ENCODE measurements at places on chromosomes 16 and 17. TPM values are rescaled to one million over a fixed set of nuclear protein-coding genes. Genes with fewer than 3 reads are reported as not detected.

GRCh38 chr16:3580251-3580651, 3.0 kb upstream of the NLRC3 start:
- DNase-seq, result no peak

DNA sequence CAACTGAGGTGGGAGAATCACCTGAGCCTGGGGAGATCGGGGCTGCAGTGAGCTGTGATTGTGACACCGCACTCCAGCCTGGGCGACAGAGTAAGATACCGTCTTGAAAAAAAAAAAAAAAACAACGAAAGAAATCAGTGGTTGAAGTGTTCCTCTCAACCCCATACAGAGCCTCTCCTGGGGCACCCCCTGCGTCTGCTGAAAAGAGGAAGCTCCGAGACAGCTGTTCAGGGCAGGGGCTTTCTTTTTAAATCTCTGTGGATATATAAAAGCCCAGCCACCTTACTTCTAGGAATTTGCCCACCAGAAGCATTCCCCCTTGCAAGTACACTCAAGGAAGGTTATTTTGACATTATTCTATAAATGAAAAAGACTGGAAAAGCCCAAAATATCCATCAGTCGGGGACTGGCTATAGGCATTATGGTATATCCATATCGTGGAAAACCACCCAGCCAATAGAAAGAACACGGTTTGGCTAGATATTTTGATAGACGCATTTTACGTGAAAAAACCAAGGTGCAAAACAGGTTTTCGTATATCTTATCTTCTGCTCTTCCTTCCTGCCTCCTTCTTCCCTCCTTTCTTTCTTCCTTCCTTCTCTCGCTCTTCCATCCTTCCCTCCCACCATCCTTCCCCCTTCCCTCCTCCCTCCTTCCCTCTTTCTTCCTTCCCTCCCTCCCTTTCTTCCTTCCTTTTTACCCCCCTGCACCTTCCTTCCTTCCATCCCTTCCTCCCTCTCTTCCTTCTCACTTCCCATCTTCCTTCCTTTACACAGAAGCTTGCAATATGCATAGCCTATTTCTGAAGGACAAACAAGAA, 9.2 kb upstream of the CCL22 start:
- DNase-seq, result no peak

DNA sequence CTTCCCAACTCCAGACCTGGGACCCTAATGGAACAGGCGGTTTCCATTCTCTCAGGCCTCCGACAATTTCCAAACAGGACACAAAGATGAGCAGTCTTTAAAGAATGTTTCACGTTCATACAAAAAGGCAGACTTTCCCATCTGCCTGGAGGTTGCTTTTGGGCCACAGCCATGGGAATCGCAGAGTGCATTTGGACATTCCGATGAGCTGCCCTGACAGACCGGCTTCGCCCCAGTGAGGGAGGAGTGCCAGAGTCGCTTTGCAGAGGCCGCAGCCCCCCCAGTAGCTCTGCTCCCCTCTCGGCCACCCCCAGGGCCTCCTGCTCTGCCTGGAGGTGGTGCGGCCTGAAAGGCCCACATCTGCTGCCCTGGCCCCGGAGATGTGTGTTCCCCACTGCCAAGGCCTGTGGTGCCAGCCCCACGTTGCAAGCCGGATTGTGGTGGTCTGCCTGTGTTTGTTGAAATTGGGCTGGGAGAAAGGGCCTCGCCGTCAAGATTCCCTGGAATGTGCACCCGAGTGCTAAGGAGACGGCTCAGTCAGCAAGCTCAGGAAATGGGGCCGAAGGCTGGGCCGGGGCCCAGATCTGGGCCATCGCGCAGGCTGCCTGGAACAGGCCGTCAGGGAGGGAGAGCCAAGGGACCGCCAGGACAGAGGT, 89.8 kb downstream of the C16orf95 start:
- DNase-seq, result no peak

DNA sequence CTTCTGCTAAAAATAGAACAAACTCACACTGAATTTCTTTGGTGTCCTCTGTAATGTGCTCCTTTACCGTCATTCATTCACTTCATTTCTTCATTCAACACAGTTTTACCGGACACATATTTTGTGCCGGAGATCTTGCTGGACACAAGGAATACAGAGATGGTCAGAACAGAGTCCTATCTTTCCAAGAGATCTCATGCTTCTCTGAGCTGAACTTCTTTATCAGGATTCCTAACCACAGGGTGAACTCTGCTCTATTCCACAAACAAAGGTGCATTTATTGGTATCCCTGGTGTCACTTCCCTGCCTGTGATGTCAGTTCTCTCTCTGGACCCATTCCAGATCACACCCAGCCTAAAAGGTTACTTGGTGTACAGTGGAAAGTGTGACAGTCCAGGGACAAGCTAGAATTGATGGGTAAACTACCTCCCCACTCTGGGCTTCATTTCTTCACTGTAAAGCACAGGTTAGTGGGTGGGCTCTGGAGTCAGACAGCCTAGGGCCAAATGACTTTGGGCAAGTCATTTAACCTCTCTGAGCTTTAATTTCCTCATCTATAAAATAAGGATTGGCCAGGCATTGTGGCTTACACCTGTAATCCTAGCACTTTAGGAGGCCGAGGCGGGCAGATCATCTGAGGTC, 4.2 kb downstream of the IFI35 start:
- DNase-seq, result no peak

DNA sequence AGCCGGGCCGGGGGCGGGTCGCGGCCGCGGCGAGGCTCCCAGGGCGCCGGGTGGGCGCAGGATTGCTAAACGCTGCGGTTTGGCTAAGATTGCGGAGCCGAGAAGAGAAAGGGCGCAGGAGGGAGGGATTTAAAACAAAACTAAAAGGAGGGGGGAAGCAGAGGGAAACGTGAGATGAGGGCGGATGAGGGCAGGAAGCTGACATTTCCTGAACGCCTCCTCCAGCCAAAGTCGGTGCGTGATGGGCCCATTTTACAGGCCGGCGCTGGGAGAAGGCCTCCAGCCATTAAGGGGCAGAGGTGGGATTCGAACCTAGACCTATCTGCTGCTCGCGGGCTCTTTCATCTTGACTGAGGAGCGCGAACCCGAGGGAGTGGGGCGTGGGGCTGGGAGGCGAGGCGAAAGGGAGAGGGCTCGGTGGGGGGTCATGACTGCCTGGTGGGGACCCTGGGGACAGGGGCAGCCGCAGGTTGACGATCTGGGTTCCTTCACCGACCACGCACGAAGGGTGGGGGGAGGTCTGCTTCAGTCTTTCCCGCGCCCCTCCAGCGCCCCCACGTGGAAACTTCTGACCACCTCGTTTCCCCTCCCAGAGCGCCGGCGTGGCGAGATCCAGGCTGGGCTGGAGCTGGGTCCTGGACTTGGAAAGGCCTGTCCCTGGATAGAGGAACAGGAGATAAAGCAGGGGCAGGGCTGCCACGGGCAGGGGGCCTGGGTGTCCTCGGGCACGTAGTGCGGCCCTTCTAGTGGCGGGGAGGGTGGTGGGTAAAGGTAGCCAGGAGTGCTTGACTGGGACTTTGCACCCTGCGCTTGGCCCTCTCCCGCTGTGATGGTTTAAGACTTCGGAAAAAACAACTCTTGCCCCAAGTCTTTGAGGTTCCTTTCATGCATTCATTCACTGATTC, 3.8 kb upstream of the TAC4 start:
- DNase-seq, result peak; percentile 78

DNA sequence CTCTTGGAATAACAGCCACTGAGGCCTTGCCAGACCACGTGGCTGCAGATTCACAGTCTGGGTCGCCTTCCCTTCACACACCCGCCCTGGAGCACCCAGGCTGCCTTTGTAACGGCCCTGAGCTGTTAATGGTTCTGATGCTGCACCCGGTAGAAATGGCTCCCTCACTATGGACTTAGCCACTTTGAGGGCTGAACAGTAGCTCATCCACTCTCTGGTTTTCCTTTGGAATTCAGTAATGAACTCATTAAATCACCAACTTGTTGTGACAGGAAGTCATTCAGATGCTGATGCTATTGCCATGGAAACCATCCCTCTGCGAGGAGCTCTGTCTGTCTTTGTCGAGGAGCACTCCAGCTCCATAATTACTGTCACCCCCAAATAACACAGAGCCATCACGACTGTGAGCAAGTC, 59.2 kb downstream of the CDK5R1 start:
- DNase-seq, result no peak

CMTM4 gene
- 10.9 TPM for total RNA-seq

GRCh38 chr17:9240659-9241370, 219.5 kb downstream of the NTN1 start:
- peak; percentile 48 for DNase-seq

C16orf86 gene
- total RNA-seq, result 11.6 TPM

GRCh38 chr16:46582313-46582712, 38.9 kb downstream of the SHCBP1 start:
- no peak for DNase-seq

DNA sequence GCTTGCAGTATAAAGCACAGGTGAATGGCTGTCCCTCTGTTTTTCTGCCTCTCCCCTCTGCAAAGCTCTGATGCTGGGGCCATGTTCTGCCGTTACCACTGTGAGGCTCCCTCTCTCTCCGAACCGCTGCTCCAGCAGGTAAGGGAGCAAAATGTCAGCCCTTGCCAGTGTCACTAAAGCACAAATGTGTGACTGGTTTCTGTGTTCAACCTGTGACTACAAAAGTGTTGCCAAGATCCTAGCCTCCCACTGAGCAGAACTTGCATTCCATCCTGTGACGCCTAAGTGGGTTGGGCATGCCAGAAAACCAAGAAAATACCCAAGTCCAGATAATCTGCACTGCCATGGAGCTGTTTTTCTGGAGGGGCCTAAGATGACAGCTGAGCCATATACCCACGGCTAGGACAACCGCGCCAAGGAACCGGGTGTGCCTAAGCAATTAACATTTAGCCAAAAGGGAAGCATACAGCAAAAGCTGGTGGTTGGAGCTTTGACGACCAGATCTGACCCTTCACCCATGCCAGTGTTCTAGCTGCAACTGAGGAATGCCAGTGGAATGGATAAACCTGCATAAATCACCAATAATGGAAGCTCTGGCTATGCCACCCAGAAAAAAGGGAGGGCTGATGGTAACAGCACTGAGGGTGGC, 35.0 kb downstream of the PSME3IP1 start:
- no peak for DNase-seq

- peak; percentile 64 for DNase-seq
Measured at GRCh38 chr17:57257895-57258851, 1.9 kb downstream of the MSI2 start.

DNA sequence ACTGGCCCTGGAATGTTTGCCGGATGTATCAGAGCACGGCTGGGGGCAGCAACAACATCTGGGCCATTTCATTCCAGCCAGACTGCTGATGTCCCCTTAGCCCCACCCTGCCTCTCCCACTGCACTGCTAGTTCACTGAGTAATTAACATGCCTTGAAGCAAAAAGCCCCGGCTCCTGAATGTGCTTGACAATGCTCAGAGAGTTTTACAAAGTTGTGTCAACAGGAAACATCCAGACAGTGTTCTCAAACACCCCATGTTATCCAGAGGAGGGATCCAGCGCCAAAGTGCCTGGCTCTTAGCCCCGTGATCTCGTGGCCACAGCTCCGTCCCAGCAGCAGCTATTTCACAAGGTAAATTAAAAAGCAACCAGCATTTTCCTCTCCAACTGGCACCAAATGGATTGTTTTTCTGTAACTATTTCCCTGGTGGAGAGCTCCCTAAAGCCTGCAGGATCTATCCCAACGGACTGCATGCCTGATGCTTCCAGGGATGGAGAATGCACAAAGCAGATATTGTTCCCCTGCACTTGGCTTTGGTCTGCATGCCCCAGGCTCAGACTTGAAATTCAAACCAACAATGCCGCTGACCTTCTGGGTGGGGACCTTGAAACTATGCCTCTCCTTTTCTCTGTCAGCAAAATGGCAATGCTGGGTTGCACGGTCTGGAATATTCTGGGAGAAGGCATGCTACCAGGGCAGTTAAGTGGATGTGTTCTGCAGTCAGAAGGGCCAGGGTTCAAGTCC, 115.6 kb upstream of the CDH5 start:
- DNase-seq, result peak; percentile 44

GNG13 gene
- total RNA-seq, result not detected

PKD1 gene
- 180 TPM for total RNA-seq

GRCh38 chr16:14369734-14370598, 260.1 kb downstream of the PARN start:
- peak; percentile 80 for DNase-seq

Measured in myocyte (in vitro differentiated cells).